GDM1 (cell line): ENCODE measurements at places on chromosomes 7 and 10.
A peak's percentile ranks its signal among the peaks of the same experiment; 100 is the strongest.

DNA sequence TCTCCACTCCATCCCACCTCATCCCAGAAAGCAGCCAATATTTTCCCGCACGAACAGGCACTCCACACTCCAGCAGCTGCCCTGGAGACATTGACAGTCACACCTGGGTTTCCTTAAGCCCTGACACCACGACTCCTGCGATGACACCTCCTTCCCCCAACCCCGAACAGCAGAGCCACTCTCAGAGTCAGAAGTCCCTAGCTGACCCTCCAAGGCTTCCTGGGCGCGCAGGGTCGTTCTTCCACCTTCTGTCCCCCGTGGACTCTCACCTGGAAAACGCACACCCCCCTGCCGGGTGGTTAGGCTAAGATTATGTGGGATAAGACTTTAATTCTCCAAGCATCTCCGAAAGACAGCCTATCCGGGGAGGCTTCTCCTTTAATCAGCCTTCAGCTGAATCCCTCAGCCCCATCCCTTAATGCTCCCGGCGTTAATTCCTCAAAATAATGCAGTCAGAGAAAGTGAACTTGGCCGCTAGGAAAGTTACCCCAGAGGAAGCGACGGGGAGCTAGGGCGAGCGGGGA lies 1.1 kb downstream of the DENND11 start:
- DNase-seq = no peak

DNA sequence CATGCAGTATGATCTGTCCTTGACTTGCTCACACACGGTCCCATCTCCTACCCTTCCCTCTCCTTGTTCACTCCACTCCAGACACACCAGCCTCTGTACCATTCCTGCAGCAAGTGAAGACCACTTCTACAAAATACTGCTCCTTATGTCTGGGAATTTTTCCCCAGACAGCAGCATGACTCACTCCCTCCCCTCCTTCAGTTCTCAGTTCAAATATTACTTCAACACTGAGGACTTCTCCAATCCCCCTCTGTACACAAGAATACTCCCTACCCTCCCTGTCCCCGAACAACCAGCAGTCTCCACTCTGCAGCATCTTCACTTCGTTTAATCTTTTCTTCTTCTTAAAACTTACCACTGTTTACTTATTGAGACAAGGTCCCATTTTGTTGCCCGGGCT lies 474.0 kb downstream of the GPAM start:
- no peak for DNase-seq

- DNase-seq = no peak
Measured at GRCh38 chr10:6083523-6084475, 5.0 kb upstream of the RBM17 start.

GRCh38 chr10:86536294-86536861 lies 14.8 kb upstream of the WAPL start:
- DNase-seq = no peak

GRCh38 chr10:11162828-11163599 lies 145.3 kb downstream of the CELF2 start:
- peak; percentile 95 for DNase-seq

GRCh38 chr7:16515785-16516685 lies 10.6 kb upstream of the LRRC72 start:
- DNase-seq = no peak

- DNase-seq = no peak
Measured at GRCh38 chr7:93569189-93569588, 5.3 kb downstream of the CALCR start.

DNA sequence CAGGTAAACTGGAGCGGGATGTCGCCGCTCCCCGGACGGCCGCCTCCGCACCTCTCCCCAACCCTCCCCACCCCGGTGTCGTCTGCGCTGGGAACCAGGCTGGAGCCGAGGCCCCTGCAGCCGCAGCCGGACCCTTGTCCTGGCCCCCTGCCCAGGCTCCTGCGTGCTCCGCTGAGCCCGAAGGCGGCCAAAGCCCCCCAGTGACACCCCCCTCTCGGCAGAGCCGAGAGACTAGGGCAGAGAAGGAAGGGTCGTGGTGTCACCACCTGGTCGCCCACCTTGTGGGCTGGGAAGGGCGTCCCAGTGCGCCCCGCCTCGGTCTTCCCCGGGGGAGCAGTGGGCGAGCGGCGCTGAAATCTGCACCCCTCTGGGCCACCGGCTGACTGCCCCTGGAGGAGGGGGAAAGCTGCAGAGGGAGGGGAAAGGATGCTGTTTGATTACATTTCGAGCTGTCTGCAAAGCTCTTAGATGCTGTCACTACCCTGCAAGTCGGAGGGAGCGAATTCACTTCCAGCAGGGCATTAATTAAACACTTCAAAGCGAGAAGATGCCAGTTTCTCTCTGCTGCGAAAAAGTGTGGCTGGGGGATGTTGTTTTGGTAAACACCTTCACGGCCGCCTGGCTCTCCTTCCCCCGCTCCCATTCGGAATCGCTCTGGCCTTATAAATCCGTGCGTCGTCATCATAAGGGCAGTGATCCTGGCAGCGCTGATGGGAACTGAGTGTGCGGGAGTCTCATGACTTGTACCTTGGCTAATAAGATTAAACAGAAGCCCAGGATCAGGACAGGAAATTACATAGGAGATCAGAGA lies 622 bp downstream of the DYNC1I1 start:
- DNase-seq = no peak

GRCh38 chr10:1379601-1380000 lies 323.4 kb downstream of the WDR37 start:
- no peak for DNase-seq

DNA sequence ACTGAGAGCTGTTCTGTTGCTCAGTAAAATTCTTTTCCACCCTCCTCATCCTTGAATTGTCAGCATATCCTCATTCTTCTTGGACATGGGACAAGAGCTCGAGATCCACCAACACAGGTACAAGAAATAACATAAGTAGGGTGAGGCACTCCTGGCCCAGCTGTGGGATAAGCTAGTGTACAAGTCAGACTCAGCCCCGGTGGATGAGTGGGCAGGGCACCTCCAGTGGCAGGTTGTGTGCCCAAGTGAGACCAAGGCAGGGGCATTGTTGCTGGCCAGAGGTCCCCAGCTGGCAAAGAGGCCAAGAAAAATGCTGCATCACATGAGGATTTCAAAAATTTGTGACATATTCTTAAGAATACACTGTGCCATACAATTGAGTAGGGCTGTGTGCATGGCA lies 402.0 kb upstream of the ZWINT start:
- no peak for DNase-seq

- no peak for DNase-seq
Measured at GRCh38 chr10:119211176-119211575, 3.8 kb downstream of the GRK5 start.

- DNase-seq = no peak
Measured at GRCh38 chr7:1928645-1929348, 258.7 kb downstream of the ELFN1 start.

DNA sequence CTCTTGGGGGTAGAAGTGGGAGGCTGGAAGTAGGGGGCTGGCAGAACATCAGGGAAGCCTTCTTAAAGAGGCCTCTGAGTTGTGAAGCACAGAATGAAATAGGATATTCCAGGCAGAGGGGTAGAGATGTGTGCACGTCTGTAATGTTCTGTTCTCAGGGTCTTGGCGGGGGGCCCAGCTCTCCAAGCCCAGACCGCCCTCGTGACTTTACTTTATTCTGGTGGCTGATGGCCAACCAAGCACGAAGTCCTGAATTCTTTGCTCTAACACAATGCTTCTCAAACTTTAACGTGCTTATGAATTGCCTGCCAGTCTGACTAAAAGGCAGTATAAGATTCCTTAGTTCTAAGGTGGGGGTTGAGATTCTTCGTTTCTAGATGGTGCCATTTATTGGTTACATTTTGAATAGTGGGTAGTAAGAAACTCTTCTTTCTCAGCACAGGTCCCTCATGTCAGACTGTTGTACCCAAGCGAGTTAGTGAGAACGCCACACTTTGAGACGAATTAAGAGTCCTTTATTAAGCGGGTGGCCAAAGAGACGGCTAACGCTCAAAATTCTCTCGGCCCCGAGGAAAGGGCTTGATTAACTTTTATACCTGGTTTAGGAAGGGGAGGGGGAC lies 8.2 kb downstream of the PRXL2A start:
- no peak for DNase-seq

GRCh38 chr7:142478479-142479220 lies 220.8 kb upstream of the PRSS58 start:
- peak; percentile 73 for DNase-seq

GRCh38 chr7:95376632-95377400 lies 19.4 kb downstream of the PON3 start:
- DNase-seq = no peak

GRCh38 chr7:2606539-2606936 lies 25.2 kb upstream of the TTYH3 start:
- DNase-seq = no peak

GRCh38 chr7:49670991-49671390 lies 102.4 kb upstream of the VWC2 start:
- no peak for DNase-seq

DNA sequence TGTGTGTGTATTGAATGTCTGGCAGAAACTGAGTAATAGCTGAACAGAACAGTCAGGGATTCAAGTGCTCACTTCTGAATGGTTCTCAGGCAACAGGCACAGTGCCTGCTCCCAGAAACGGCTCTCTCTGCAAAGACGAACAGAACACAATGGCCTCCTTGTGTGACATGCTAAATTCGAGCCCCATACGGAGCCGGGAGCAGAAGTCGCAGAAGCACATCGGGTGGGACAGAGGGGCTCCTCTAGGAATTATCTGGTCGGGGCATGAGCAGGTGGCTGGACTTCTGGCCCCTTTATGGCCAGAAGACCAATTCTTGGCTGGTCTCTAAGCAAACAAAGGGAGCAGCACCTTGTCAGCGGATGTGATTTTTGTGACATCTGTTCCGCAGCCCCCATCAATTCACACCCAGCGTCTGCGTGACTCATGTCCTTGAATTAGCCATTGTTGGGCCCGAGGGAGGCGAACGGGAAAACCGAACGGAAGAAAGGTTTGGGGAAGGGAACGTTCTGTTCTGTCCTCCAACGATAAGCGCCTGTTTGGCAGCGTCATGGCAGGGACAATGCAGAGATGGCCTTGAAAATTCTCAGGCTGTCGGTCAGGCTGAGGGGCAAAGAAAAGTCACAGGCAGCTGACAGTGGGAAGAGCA lies 47.3 kb upstream of the NPTX2 start:
- no peak for DNase-seq

GRCh38 chr10:97729014-97729413 lies 7.9 kb upstream of the ZFYVE27 start:
- no peak for DNase-seq

- no peak for DNase-seq
Measured at GRCh38 chr10:10819206-10819856, 198.3 kb upstream of the CELF2 start.

- DNase-seq = no peak
Measured at GRCh38 chr7:141291541-141291940, 217.7 kb downstream of the TMEM178B start.

- DNase-seq = peak; percentile 86
Measured at GRCh38 chr10:52755297-52756062, 17.1 kb downstream of the MBL2 start.

- DNase-seq = no peak
Measured at GRCh38 chr10:3265088-3265487, 92.5 kb upstream of the PITRM1 start.

DNA sequence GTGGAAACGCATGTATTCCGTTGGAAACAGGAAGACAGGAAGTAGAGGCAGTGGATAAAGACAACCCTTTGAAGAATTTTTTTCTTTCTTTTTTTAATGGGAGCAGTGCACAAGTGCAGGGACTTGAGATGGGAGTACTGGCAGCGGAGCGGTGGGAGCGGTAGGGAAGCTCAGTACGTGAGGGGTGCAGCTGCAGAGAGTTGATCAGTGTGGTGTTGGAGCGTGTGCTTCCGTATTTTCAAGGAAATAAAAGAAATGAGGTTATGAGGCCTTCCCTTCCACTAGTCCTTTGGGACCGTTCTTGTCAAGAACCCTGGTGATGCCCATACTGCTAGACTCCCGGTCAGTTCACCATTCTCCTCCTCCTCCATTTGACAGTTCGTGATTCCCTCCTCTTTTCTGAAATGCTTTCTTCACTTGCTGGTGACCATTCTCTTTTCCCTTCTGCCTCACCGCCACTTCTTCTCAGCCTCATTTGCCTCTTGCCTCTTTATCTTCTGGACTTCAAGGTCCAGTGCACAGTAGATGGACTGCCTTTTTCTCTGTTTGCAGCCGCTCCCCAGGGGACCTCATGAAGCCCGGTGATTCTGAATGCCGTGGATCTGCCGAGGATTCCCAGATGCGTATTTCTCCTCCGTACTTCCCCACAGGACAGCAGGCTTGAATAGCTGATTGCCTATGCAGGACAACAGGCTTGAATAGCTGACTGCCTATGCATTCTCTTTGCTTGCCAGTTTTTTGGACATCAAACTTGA lies 39.1 kb upstream of the TMEM236 start:
- no peak for DNase-seq

DNA sequence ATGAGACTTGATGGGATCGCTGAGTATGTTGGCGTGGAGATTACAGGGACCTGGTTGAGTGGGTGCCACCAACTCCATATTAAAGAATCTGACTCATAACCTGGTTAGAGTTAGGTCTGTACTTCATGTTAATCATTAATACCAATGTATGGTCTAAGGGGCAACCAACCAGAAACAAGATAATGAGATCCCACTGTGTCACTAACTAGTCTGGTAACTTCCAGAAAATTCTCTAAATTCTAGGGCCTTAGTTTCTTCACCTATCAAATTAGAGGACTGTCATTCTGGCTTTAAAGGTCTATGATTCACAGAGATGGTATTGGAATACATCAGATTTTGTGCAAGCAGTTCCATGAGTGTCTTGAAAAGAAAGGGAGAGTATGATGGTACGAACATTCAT lies 102.2 kb downstream of the SNX10 start:
- no peak for DNase-seq

GRCh38 chr7:113715262-113715661 lies 203.5 kb downstream of the PPP1R3A start:
- DNase-seq = no peak

DNA sequence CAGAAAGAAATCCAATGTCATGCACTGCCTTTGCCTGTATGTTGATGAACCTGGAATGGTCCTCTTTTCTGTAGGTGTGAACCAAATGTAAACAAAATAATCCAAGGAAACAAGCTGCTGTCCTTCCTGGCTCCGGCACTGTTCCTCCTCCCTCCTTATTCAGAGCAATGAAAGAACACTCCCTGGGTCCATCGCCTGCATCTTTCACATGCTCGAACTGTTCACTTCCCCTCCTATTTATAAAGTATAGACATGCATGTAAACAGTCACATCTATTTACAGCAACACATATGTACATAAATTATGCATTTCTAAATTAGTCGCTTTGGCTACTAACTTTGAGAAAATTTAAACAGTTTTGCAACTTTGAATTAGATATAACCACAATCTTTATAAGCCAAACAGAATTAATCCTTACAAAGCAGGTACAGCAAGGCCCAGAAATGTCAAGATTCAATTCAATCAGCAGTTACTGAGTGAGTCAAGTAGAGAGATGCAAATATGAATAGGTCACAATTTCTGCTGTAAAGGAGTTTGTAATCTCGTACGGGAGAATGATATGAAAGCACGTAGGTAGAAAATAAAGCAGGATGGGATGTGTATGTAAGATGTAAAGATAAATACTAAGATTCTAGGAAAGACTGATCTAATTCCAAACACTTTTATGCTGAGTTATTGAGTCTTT lies 162.6 kb downstream of the PIP4K2A start:
- DNase-seq = no peak
